ENCODE measurements at places on chromosomes 4 and X.

GRCh38 chrX:108028854-108029253 lies 16.0 kb upstream of the VSIG1 start:
- DNase-seq = no peak

DNA sequence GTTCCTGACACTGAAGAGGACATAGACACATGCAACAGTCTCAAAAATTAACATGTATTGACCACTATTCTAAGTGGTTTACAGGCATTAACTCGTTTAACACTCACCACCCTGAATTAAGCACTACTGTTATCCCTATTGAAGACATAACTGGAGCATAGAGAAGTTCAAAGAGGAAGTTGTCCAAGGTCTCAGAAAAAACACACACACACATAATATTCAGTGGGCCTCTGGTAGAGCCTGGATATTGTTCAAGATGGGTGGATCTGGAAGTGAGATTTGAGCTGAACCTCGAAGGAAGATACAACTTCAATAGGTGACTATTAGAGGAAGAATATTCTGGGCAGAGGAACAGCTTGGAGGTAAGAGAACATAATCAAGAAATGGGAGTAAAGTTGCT lies 334.9 kb downstream of the HNRNPD start:
- DNase-seq = no peak

GRCh38 chrX:140180585-140180984 lies 215.3 kb upstream of the CXorf66 start:
- no peak for DNase-seq

DNA sequence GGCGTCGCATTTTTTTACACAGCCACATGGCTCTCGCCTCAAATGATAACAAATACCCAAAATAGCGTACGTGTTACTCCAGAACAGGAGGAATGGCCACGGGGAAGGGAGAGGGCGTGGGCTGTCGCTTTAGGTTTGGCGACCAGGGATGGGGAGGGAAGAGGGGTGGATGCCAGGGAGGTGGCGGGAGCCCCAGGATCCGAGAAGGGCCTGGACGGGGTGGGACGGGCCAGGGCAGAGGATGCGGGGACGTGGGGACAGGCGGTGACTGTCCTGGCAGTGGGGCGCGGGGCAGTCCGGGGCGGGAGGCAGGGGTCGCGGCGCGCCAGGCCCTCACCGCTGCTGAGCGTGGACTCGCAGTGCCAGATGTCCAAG lies 631 bp downstream of the TMEM47 start:
- DNase-seq = no peak

DNA sequence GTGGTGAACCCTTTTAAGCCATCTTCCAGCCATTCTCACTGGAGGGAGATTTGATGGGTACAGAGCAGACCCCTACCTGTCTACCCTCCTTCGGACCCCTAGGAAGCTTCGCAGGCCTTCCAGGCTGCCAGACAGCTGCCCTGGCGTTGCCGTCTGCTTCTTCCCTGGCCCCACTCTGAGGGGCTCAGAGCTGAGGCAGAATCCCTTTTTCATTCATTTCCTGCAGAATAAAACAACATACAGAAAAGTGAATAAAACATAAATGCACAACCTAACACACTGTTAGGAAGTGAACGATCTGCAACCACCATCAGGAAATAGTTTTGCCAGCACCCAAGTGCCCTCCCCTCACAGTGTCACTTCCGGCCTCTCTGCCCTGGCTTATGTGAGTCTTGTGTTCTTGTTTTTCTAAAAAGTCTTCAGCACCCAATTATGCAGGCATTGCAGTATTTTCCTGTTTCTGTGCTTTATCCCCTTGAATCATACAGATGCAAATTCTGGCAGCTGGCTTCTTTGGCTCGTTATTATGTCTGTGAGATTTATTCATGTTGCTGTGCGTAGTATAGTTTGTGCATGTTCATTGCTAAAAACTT lies 5.6 kb upstream of the ADD1 start:
- no peak for DNase-seq

DNA sequence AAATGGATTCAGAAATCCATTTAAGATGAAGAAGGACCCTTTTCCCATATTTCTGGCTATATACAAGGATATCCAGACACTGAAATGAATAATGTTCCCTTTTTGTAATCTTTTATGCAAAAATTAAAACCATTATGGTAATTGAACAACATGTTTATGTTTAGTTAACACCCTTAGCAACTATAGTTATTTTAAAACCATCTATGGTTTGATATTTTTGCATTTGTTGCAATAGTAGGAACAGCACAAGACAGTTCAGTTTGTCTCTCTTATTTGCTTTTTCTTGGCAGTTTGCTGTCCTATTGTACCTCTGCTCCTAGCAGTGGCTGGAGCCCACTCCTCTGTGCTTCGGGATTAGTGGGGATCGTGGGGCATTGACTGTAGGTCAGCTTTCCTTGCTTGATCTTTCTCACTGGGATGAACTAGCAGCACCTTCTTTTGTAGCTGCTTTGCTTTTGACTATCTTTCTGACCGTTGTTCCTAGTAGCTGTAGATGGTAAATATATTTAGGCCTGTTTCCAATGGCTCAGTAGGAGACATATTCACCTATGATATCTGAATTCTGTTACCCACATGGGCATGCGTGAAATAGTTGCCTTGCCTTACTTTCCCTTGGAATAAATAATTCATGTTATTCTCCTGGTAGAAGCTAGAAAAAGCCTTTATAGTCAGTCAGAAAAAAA lies 12.8 kb downstream of the HTT start:
- no peak for DNase-seq

GRCh38 chr4:150699599-150699998 lies 117.6 kb downstream of the MAB21L2 start:
- no peak for DNase-seq

GRCh38 chrX:67094061-67094460 lies 449.8 kb upstream of the AR start:
- DNase-seq = no peak

DNA sequence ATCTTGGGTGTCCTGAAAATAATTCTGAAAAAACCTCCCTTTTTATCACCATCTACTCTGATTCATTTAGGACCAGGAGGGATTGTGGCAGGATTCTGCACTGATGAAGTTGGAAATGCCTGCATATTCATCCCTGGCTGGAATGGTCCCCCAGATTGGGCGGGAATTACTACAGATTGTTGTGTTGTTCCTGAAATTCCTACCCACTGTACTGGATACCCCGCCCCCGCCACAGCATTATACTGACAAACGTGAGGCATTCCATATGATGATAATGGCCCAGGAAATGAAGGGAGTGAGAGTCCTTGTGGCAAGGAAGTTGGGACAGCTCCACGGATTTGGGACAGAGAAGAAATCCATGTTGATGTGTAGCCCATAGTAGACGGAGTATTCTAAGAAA lies 15.2 kb upstream of the FAM120C start:
- DNase-seq = no peak

DNA sequence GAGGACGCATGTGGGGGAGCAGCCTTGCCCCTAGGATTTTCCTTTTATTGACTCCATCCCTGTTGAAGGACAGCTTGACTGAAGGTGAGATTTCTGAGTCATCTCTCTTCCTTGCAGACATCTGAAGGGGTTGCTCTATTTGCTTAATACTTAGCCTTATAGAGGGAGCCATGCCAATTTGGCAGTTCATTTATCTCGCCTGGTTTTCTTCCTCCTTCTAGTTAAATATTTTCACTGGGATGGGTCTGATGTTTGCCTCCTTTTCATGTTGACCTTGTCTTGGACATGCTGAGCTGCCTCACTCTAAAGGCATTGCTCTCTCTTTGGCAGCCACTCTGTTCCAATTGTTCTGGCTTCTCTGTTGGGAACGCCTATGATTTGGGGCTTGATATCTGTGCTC lies 151.0 kb upstream of the PSAPL1 start:
- DNase-seq = no peak

GRCh38 chrX:39753293-39753996 lies 344.3 kb downstream of the BCOR start:
- no peak for DNase-seq

DNA sequence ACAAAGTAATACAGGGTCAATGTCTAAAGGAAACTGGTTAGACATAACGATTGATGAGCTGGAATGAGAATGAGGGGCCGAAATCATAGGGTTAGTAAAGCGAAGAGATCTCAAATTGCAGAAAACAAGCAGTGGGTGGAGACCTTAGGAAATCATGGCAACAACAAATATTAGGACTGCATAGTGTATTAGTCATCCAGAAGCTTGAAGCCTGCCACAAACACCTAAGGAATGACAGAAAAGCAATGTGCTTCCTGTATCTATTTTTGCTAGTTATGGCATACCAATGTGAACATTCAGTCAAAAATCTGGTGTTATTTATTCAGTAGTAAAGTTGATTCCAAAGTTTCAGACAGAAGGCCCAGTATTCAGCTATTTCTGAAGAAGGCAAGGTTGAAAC lies 410.9 kb upstream of the CT83 start:
- no peak for DNase-seq

GRCh38 chr4:7058792-7059191 lies 9.1 kb downstream of the GRPEL1 start:
- DNase-seq = no peak

GRCh38 chrX:53798281-53798680 lies 111.8 kb upstream of the HUWE1 start:
- no peak for DNase-seq

- DNase-seq = no peak
Observed at GRCh38 chr4:2416564-2417225, 1.8 kb downstream of the ZFYVE28 start.

DNA sequence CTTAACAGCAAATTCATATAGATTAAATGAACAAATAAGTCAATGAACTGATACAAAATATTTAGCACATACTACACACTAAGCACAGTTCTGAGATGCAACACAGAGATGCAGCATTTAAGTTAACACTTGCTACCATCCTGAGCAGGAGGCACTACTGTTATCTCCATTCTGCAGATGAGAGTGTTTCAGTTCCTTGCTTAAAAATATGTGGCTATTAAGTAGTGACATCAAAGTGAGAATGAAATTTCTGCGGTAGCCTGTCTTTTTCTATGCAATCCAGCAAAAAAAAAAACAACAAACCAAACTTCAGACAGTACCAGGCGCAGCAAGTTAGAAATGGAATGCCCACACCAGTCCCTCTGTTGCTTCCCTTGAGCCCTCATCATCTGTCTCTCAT lies 90.8 kb downstream of the SHISA3 start:
- no peak for DNase-seq

DNA sequence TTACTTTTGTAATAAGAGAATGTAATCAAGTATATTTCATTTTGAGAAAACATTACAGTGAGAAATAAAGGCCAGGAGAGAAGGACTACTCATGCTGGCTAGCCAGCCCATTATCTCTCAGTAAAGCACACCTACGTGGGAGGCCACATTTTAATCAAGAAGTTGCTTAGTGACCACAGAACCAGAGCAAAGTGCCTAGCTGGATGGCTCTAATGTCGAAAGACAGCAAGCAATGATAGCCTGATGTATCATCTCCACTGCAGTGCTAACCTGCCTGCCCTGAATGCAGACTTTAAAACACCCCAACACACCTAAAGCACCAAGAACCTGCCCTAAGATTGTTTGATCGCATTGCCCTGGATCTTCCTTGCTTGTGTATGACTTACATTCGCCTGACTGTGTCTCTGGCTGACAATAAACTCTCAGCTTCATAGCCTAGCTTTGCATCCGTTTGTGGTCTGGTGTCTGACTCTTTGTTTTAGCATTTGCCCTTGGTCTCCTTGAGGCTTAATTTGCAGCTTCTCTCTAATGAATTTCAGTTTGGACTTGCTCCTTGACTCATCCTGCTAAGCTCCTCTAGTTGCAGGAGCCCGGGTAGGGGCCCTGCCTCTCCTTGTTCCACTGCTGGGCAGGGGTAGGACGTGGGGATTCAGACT lies 31.4 kb upstream of the SOWAHD start:
- no peak for DNase-seq

GRCh38 chr4:113677325-113677724 lies 84.2 kb downstream of the CAMK2D start:
- DNase-seq = no peak

DNA sequence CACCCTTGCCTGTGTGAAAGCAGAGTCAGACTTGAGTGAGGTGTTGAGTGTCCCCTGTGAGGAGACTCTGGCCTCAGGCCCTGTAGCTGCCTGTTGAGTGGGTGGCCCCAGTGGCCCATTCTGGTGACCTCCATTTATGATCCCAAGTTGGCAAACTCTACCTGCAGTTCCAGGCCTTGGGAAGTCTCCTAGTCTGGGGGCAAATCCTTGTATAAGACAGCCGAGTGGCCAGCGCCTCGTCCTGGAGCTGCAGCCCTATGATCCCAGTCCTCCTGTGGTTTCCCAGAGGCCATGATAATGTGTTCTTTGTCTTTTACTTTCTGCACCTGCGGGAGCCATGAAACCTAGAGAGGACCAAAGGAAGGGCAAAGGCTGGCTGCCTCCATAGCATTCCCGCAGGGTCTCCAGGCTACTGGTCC lies 58.7 kb downstream of the NBDY start:
- DNase-seq = no peak

DNA sequence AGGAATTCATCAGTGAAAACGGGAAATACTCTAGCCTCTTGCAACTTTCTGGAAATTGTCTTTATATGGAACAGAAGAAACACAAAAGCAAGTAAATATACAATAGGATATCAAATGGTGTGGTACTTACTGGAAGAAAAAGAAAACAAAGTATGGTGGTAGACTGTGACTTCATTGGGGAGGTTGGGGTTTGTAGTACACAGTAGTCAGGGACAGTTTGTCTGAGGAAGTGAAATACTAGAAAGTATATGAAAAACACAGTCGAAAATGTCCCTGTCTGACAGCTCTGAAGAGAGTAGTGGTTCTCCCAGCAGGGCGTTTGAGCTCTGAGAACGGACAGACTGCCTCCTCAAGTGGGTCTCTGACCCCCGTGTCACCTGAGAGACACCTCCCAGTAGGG lies 390.0 kb upstream of the NWD2 start:
- DNase-seq = no peak

DNA sequence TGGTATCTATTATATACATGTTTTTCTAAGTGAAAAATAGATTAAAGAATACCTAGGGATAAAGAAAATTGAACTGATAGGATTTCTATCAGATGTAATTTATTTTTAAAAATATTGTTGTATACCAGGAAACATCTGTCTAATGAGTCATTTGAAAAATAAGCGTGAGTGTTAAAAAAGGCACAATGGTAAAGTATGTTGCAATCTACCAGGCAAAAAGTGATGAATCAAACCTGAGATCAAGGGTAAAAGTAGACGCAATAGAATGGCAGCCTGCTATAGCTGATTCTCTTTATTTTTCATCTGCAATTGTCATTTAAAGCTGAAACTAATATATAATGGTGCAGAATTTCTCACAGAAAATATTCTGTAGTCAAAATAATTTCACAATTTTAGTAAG lies 1119.6 kb downstream of the PCDH18 start:
- no peak for DNase-seq

GRCh38 chr4:212438-213188 lies 88.3 kb downstream of the ZNF718 start:
- peak; percentile 60 for DNase-seq

DNA sequence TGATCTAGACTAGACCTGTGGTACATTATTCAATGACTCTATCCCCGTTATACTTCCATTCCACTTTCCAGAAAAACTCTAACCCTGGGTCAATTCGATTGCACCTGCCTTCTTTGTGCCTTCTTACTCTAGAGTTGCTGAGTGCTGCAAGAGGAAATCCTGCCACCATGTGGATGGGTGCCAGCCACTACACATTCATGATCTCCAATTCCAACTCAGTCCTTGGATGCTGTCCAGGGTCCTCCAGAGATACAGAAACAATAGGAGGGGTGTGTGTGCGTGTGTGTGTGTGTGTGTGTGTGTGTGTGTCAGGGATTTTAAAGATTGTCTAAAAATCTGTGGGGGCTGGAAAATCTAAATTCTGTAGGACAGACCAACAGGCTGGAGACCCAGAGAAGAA lies 42.9 kb upstream of the INTS6L start:
- peak; percentile 36 for DNase-seq

GRCh38 chrX:77930581-77930980 lies 20.1 kb downstream of the ATP7A start:
- no peak for DNase-seq

- DNase-seq = no peak
Observed at GRCh38 chrX:133402830-133403625, 12.3 kb downstream of the GPC4 start.

Measured in substantia nigra (tissue), 51 donors.